Heart left ventricle (tissue), 16 donors: ENCODE measurements at places on chromosomes 2 and 18.

DNA sequence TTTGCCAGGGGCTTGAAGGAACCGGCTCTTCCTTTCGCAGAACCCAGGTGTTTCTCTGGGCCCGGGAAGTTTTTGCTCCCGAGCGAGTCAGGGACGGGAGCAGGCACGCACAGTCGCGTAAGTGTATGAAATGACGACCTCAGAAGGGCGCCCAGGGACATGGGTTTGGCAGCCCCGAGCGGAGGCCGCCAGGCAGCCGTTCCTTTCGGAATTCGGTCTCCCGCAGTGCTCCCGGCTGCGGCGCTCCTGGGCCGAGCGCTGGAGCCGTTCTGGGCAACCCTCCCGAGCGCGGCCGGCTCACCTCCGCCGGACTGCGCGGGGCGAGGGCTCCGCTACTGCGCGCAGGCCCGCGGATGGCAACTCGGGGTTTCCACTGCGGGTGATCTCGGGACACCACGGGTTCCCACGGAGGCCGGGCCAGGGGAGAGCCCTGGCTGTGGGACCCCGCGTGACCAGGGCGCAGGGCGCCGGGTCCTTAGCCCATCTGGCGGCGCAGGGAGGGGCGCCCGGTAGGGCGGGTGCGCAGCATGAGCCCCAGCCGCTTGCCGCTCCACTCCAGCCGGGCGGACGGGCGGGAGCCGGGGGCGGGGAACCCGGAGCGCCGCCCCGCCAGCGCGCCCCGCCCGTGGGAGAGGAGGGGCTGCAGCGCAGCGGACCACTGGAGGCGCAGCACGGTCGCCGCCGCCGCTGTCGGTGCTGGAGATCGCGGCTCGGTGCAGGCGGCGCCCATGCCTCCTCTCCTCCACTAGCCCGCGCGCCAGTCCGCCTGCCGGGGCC, at the start of gene OSBPL6:
OSBPL6 (plus strand) TSS at position 690 of the 777 bp plus-strand sequence. CDS start 111,673 bp downstream, outside the sequence.
- DNase-seq, result peak; percentile 85

GRCh38 chr2:134245340-134245984, 8.4 kb upstream of the MGAT5 start:
- DNase-seq, result peak; percentile 76

DNA sequence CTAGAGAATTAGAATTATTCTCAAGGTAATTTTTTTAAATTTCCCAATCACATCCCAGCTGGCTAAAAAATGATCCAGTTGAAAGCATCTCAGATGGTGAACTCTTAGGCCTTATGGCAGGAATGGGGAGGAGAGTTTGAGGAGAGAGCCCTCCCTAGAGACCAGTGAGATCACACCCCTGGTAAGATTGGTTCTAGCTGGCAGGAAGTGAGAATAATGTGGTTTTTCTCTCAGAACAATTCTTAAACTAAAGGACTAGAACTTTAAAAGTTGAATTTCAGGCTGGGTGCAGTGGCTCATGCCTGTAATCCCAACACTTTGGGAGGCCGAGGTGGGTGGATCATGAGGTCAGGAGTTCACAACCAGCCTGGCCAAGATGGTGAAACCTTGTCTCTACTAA, 120.2 kb downstream of the MYO3B start:
- DNase-seq, result no peak

- no peak for DNase-seq
These were observed 77.6 kb downstream of the RBMS1 start for GRCh38 chr2:160415991-160416390.

- no peak for DNase-seq
These were observed 54.5 kb downstream of the MAP4K4 start for GRCh38 chr2:101751875-101752619.

- peak; percentile 34 for DNase-seq
These were observed 32.2 kb downstream of the QPCT start for GRCh38 chr2:37376421-37377186.

DNA sequence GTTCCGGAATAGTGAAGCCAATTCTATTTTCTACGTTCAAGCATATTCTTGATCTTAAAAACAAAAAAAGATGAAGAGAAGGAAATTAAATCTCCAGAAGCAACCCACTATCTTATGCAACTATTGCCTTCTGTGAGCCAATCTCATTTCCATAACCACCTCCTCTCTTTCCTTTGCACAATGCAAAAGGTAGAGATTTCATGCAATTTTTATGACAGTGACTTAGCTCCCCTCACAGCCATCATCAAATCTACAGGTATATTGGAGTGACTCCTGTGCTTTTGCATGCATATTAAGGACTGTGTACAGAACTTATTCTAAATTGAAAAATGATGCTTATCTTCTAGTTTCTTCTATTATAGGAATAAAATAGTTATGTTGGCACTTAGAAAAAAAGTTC, 191.8 kb downstream of the DCC start:
- DNase-seq, result no peak

DNA sequence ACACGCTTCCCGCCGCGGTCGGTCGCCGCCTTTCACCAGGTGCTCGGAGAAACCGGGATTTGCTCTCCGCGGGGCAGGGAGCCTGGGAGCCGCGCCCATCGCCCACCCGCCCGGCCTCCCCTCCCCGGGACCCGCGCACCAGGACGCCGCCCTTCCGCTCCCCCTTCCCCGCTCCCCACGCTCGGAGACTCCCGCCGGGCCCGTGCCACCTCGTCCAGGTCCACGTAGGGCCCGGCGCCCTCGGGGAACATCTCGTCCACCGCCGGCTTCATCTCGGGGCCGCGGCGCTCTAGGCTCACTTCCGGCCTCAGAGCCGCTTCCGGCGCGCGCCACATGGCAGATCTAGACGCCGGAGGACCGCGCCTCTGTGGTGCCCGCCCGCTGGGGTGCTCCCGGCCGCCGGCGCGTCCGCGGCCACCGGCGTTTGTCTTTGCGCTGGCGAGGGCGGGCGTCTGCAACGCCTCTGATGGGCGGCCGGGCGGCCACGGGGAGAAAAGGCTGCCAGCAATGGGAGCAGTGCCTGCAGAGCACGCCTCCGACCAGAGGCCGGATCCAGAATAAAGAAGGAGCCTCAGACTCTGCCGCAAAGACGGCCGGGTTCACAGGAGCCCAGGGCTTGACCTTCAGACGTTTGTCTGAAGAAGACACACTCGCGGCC, at the start of gene COPS9:
COPS9 (minus strand) TSS at position 293 of the 658 bp plus-strand sequence; CDS start at position 272, 21 bp downstream.
- peak; percentile 86 for DNase-seq

DNA sequence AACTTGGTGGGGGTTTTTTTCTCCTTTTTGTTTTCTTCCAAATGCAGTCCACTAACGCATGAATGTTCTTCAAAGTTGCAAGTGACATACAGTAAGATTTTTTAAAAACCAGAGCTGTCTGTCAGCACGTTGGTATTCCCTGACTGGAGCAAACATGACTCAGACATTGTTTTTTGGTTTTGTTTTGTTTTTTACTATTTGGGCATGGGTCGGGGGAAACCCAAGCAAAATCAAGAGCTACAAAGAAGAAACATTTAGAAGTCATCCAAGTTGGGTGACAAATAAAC, 726 bp upstream of the CCDC88A start:
- no peak for DNase-seq

- DNase-seq, result no peak
These were observed 374.1 kb downstream of the LPIN1 start for GRCh38 chr2:12120281-12121150.
